ENCODE measurements at places on chromosomes 7 and 10. TPM values are rescaled to one million over a fixed set of nuclear protein-coding genes. Genes with fewer than 3 reads are reported as not detected.

DNA sequence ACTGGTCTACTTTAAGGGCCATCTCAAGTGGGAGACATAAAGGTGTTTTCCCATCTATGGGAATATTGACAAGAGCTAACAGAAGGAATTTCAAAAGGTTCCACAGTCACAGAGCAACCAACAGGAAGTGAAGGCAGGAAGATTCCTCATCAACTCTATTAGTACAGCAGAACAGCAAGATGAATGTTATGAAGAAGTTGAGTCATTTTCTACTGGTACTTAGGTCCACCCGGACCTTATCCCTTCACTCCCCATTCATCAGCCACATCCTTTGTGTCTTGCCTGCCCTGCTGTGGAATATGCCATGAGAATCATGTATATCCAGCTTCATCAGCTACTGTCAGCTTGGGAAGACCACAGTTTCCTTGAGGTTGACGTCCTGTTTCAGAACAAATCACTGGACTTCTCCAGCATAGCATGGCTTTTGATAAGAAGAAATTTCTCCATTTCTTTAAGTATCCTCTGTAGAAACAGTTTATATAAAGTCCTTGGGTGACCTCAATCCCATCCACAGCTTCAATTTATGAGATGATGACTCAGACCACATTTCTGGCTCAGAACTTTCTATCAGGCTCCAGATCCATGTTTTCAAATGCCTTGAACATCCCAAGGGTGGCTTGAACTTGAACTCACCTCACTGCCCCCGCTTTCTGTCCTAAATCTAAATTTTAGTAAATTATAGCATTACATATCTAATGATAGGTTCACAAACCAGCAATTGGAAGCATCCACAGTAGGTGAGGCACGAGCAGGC is 84.9 kb upstream of the AGK start:
- DNase-seq, result no peak

GRCh38 chr7:100119970-100120732 is 717 bp downstream of the CNPY4 start:
- peak; percentile 87 for DNase-seq

DNA sequence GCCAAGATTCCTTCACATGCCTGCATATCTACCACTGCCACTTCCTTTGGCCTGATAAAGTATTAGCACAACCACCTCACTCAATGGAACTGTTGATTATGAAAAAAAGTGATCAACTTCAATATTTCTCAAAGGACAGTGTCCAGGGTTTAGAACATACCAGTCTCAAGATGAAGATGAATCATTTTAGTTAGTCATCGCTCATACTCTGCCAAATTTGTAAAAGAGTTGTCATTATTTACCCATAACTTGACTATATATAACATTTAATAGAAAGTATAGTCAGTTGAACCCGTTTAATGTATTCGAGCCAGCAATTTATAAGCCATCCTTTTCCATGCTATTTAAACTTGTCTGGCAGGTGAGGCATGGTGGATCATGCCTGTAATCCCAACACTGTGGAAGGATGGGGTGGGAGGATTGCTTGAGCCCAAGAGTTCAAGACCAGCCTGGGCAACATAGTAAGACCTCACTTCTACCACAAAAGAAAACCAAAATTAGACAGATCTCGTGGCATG is 33.2 kb downstream of the SPAM1 start:
- DNase-seq, result no peak

GRCh38 chr7:744854-745430 is 17.9 kb upstream of the PRKAR1B start:
- DNase-seq, result peak; percentile 7

DNA sequence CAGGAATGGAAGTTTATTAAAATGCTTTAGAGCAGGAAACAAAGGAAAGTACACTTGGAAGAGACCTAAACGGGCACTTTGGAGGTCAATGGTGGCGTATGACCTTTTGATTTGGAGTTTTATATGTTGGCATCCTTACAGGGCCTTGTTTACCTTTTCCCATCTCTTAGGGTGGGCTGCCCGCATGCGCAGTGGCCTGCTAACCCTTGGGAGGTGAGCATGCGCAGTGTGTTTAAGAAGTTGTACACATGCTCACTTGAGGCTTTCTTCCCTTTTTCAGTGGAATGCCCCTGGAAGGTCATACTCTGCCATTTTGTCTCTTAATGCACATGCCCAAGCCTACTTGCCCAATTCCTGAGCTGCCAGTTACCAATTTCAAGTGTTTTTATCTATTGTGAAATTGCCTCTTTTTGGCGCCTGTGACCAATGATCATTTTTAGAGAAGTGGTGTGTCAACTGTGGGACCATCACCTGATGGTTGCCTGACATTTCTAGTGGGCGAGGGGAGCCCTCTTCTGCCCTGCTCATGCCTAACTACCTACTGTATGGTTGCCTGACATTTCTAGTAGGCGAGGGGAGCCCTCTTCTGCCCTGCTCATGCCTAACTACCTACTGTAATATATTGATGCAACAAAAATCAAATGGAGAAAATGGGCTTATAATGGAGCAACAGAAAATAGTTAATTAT is 138.0 kb downstream of the PPP1R9A start:
- no peak for DNase-seq

DNA sequence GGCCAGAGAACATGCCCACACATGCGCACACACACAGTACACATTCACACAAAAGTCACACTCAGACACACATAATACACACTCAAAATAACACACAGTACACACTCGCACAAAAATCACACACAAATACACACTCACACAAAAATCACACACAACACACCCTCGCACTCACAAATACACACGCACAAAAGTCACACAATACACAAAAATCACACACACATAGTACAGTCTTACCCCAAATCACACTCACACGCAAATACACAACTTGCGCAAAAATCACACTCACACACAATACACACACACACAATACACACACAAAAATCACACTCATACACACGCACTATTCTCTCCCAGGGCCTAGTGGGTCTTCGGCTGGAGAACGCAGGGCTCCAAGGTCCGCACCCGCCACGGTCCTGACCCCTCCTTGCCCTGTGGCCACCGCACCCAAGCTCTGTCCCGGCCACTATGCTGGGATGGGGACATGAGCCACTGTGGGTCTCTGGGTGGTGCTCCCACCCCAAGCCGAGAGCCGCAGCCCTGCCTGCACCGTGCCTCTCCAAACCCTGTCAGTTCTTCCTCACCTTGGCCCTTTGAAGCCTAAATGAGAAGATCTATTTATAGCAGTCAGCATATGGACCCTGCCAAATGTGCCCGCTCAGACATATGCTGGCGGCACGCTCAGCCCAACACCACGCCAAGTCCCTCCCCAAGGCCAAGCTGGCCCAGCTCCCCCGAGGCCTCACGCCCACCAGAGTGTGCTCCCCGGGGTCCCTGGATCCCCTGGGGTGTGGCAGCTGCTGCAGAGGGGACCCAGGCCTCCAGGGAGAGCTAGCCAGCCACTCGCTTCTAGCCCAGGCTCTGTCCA is 55.9 kb downstream of the ELFN1 start:
- peak; percentile 70 for DNase-seq

- DNase-seq, result no peak
Observed at GRCh38 chr10:129843702-129844101, 120.4 kb downstream of the EBF3 start.

GRCh38 chr7:158072991-158073730 is 514.5 kb downstream of the PTPRN2 start:
- no peak for DNase-seq

DNA sequence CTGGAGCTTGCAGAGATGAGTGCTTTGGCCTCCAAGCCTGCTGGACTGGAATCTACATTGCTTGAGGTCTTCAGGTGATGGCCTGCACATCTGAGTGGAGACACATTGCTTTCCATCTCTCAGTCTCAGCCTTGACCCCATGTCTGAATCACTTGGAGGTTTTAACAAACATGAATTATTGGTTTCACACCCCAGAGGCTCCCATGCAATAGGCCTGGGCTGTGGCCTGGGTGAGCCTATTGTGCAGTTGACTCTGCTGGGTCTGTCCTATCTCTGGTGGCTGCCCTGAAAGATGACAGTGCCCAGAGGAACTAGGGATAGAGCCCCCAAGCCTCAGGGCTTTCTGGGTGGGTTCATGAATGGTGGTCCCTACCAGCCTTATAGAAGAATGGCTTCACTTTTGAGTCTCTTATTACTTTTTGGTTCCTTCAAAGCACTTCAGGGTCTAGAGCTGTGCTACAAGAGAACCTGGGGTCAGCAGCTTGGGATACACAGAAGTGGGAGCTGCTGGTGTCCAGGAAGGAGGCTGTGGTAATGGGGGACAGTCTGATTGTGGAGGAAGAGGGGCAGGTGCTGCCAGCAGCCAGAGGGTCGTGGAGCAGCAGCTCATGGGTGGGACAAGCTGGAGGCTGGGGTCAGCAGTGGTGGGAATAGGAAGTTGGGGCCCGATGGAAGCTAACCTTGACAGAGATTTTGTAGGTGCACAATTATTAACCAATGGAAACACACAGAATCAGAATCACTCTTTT is 5.5 kb downstream of the RAMP3 start:
- DNase-seq, result no peak

- DNase-seq, result no peak
Observed at GRCh38 chr10:60488111-60488669, 98.5 kb upstream of the ANK3 start.

TBC1D12 gene
- total RNA-seq, result 7.0 TPM

LOXL4 gene
- total RNA-seq, result 0.59 TPM

RBP3 gene
- not detected for total RNA-seq

DYNC1I1 gene
- total RNA-seq, result 29.8 TPM

TFEC gene
- total RNA-seq, result 4.3 TPM
